Stomach (tissue), 19 donors: ENCODE measurements at places on chromosomes 1 and 21.

- no peak overlapping the region for H3K4me3 ChIP-seq
- H3K36me3 ChIP-seq = no peaks in the 10 kb centered on the region
- peaks cover 40% of the 10 kb centered on the region for H3K4me1 ChIP-seq
- H3K27ac ChIP-seq = no peak overlapping the region
Observed at GRCh38 chr1:225748529-225748928, 29.1 kb upstream of the SRP9 start.

GRCh38 chr1:17986156-17986555 lies 121.4 kb upstream of the IGSF21 start:
- H3K4me1 ChIP-seq = no peaks in the 10 kb centered on the region
- H3K27me3 ChIP-seq = no peaks in the 10 kb centered on the region
- H3K27ac ChIP-seq = no peak overlapping the region
- H3K4me3 ChIP-seq = no peak overlapping the region
- no peaks in the 10 kb centered on the region for H3K36me3 ChIP-seq

DNA sequence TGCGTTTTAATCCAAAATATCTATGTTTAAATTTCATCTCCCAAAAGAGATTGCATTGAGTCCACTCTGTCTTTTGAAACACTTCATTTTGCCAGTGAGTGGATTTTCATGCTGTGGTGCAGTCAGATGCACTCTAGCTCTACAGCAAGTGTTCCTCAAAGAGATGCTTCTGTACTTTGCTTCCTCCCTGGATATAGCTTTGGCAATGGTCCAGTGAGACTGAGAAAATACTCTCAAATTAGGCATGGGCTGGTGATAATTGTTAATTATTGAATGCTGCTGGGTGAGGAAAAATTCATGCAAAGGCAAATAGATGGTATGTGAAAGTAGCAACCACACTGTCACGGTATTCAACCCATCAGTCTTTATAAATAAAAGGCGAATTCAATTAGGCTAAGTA lies 396.9 kb downstream of the ADGRL2 start:
- H3K4me1 ChIP-seq = no peaks in the 10 kb centered on the region
- no peak overlapping the region for H3K27ac ChIP-seq
- DNase-seq = no peak
- H3K36me3 ChIP-seq = no peaks in the 10 kb centered on the region

- peak overlapping the region; percentile 99 for H3K27ac ChIP-seq
- H3K36me3 ChIP-seq = peaks cover 3% of the 10 kb centered on the region
- H3K4me1 ChIP-seq = peaks cover 59% of the 10 kb centered on the region
- DNase-seq = peak; percentile 51
- H3K4me3 ChIP-seq = peak overlapping the region; percentile 89
Observed at GRCh38 chr1:1304331-1305299, 3.1 kb downstream of the ACAP3 start.
